ENCODE measurements at places on chromosomes 11 and 22.

GRCh38 chr22:44711690-44712555 lies 9.9 kb downstream of the PRR5 start:
- H3K27me3 ChIP-seq = no peaks in the 10 kb centered on the region
- peak overlapping the region; percentile 95 for H3K27ac ChIP-seq
- H3K36me3 ChIP-seq = peaks cover 9% of the 10 kb centered on the region
- H3K4me3 ChIP-seq = no peak overlapping the region
- no peak for DNase-seq

DNA sequence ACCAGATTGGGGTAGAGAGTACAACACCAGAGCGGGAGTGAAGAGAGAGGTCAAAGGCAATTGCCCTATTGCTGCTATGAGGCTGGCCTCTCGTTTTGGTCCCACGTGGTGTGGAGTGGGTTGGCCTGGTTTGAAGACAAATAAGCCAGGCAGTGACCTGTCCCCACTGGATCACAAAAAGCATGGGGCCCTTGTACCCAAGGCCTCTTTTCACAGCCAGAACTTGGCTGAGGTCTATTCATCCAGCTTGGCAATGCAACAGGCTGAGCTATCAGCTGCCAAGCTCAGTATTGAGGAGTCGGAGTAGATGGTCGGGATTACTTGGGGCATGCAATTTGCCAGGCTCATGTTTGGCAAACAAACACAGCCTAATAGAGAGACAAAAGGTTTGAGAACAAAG lies 19.2 kb upstream of the GALNT18 start:
- no peak for DNase-seq
- no peaks in the 10 kb centered on the region for H3K4me1 ChIP-seq
- no peaks in the 10 kb centered on the region for H3K36me3 ChIP-seq
- H3K27ac ChIP-seq = no peak overlapping the region

DNA sequence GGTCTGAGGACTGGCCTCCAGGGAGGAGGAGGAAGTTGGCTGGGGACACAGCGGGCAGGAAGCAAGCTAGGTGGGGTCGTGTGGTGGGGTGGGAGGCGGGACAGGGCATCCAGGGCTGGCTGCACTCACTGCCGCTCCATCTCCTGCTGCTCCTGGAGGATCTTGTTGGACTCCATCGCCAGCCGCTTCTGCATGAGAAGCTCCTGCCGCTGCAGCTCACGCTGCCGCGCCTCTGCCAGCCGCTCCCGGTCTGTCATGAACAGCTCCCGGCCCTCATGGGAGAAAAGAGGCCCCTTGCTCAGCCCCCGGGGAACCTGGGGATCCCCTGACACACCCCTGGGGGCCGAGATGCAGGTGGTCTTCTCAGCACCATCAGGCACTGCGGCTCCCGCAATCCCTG lies 21.6 kb downstream of the USH1C start:
- no peak overlapping the region for H3K27ac ChIP-seq
- H3K4me1 ChIP-seq = no peaks in the 10 kb centered on the region
- no peak for DNase-seq
- H3K4me3 ChIP-seq = no peak overlapping the region

DNA sequence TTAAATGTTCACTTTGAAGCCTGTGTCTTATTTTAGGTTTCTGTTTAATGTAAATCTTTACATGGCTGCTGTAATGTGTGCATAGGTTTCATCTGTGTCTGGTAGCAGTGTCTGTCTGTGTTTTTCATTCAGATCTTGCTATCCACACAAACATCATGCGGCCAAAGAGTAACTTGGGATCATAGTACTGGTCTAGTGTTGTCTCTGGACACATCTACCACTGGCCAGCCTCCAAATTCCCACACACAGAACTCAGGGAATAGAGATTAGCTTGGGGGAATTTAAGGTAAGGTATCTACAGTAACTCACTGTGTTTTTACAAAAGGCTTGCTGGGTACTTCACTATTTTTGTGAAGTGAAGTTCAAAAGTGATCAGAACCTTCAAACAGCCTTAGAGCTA lies 32.1 kb upstream of the ZNF143 start:
- peaks cover 31% of the 10 kb centered on the region for H3K36me3 ChIP-seq
- H3K4me1 ChIP-seq = no peaks in the 10 kb centered on the region
- H3K27me3 ChIP-seq = no peaks in the 10 kb centered on the region
- DNase-seq = no peak
- H3K27ac ChIP-seq = no peak overlapping the region
- no peak overlapping the region for H3K4me3 ChIP-seq

DNA sequence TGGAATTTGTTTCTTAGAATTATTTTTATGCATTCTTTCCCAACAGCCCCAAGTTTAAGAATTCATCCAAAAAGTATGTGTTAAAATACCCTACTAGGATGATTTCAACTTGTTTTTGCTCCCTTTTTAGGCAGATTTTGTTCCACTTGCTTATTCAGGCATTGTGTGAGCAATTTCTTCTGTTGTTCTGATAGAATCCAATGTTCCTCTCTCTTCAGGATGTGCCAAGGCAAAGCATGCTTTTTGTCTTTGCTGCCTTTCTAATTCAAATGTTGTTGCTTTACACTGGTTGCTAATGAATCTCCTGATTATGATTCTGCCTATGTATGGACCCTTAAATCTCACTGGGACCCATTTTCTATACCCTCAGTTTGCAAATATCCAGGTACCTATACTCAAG lies 131.2 kb upstream of the ARHGAP42 start:
- H3K27me3 ChIP-seq = peaks cover 22% of the 10 kb centered on the region
- no peak for DNase-seq
- no peak overlapping the region for H3K27ac ChIP-seq
- no peaks in the 10 kb centered on the region for H3K4me1 ChIP-seq

- DNase-seq = no peak
- H3K4me1 ChIP-seq = peaks cover 22% of the 10 kb centered on the region
- H3K27me3 ChIP-seq = no peaks in the 10 kb centered on the region
- H3K4me3 ChIP-seq = no peak overlapping the region
- H3K27ac ChIP-seq = peak overlapping the region; percentile 5
Observed at GRCh38 chr22:22578702-22579424, 19.8 kb upstream of the PRAME start.

DNA sequence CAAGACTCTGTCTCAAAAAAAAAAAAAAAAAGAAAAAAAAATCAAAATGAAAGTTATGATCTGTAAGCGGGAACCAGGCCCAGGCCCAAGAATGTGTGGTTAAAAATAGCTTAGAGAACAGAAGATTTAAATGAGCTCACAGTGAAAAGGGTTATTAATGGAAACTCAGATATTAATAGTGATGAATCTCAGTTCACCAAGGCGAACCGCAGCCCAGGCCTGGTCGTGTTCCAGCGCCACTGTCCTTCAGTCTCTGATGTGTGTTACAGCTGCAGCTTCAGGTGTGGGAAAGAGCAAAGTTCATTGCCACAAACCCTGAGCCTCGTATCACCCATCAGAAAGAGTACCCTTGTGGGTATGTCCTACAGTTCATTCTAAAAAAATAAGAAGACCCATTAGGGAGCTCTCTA lies 107.1 kb downstream of the GAB2 start:
- DNase-seq = peak; percentile 41
- peaks cover 34% of the 10 kb centered on the region for H3K4me1 ChIP-seq
- peak overlapping the region; percentile 63 for H3K4me3 ChIP-seq
- H3K27ac ChIP-seq = peak overlapping the region; percentile 79
- H3K27me3 ChIP-seq = no peaks in the 10 kb centered on the region

- peaks cover 28% of the 10 kb centered on the region for H3K36me3 ChIP-seq
- H3K4me3 ChIP-seq = no peak overlapping the region
- DNase-seq = no peak
- H3K27me3 ChIP-seq = no peaks in the 10 kb centered on the region
- H3K27ac ChIP-seq = no peak overlapping the region
Observed at GRCh38 chr11:65021003-65021402, 6.2 kb upstream of the SNX15 start.

- peaks cover 11% of the 10 kb centered on the region for H3K4me1 ChIP-seq
- H3K27me3 ChIP-seq = peaks cover 40% of the 10 kb centered on the region
- H3K36me3 ChIP-seq = no peaks in the 10 kb centered on the region
- DNase-seq = peak; percentile 52
- H3K4me3 ChIP-seq = no peak overlapping the region
Observed at GRCh38 chr22:33923660-33924246, 3.5 kb upstream of the LARGE1 start.

- no peak overlapping the region for H3K4me3 ChIP-seq
- H3K27ac ChIP-seq = no peak overlapping the region
- DNase-seq = no peak
- H3K36me3 ChIP-seq = no peaks in the 10 kb centered on the region
- H3K27me3 ChIP-seq = peaks cover 26% of the 10 kb centered on the region
- H3K4me1 ChIP-seq = peaks cover 12% of the 10 kb centered on the region
Observed at GRCh38 chr22:39568278-39568981, 2.1 kb upstream of the CACNA1I start.

GRCh38 chr11:70040452-70040851 lies 37.7 kb upstream of the ANO1 start:
- H3K4me3 ChIP-seq = no peak overlapping the region
- H3K36me3 ChIP-seq = peaks cover 3% of the 10 kb centered on the region
- no peaks in the 10 kb centered on the region for H3K4me1 ChIP-seq
- no peak overlapping the region for H3K27ac ChIP-seq
- H3K27me3 ChIP-seq = peaks cover 9% of the 10 kb centered on the region
- no peak for DNase-seq

DNA sequence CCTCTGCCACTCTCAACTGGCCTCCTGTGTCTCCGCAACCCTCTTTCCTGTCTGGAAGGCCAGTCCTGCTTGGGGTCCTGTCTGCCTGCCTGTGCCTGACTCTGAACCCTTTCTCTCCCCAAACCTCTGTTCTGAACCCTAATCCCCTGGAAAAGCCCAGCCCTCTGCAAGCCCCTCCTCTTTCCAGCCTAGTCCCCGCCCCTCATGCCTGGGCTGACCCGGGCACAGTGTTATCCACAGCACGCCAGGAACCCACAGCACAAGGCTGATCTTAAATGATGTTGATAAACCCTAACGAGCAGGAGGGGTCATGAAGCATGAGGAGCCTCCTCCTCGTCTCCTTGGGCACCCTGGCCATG lies at the start of gene IFITM10:
TSS of gene IFITM10 (minus strand) at position 115 of the 359 bp plus-strand sequence. CDS start 153 bp downstream, outside the sequence.
- peaks cover 9% of the 10 kb centered on the region for H3K4me1 ChIP-seq
- peaks cover 22% of the 10 kb centered on the region for H3K27me3 ChIP-seq
- no peak for DNase-seq
- H3K36me3 ChIP-seq = peaks cover 25% of the 10 kb centered on the region
- H3K27ac ChIP-seq = peak within 1 kb of the TSS; percentile 39

GRCh38 chr11:47306484-47306844 lies 36.5 kb downstream of the MADD start:
- no peak overlapping the region for H3K27ac ChIP-seq
- no peaks in the 10 kb centered on the region for H3K27me3 ChIP-seq
- peaks cover 5% of the 10 kb centered on the region for H3K4me1 ChIP-seq
- peaks cover 48% of the 10 kb centered on the region for H3K36me3 ChIP-seq
- no peak overlapping the region for H3K4me3 ChIP-seq

GRCh38 chr11:17907046-17907445 lies 105.8 kb downstream of the SERGEF start:
- no peak overlapping the region for H3K4me3 ChIP-seq
- DNase-seq = no peak
- no peak overlapping the region for H3K27ac ChIP-seq
- H3K4me1 ChIP-seq = peaks cover 19% of the 10 kb centered on the region
- peaks cover 20% of the 10 kb centered on the region for H3K36me3 ChIP-seq

GRCh38 chr11:120713296-120713695 lies 201.7 kb downstream of the GRIK4 start:
- peaks cover 9% of the 10 kb centered on the region for H3K4me1 ChIP-seq
- no peaks in the 10 kb centered on the region for H3K36me3 ChIP-seq
- no peak overlapping the region for H3K4me3 ChIP-seq
- DNase-seq = no peak
- peaks cover 27% of the 10 kb centered on the region for H3K27me3 ChIP-seq

DNA sequence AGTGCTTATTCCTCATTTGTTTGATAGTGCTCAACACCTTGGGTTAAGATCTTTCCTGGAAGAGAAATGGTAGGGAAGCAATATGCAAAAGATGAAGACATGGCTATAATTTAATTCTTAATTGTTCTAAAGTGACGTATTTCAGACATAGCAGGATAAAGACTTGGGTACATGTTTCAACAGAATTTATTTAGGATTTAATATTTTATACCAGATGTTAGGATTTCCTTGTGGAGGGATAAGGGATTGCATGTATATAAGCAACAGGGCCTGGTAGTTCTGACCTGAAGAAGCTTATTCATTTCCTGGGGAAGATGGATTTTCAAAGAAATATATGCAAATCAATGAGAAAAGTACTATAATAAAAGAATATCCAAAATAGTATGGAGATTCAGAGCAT lies 163.8 kb downstream of the FAT3 start:
- H3K27me3 ChIP-seq = peaks cover 13% of the 10 kb centered on the region
- DNase-seq = no peak
- no peak overlapping the region for H3K27ac ChIP-seq
- no peaks in the 10 kb centered on the region for H3K36me3 ChIP-seq

- H3K4me3 ChIP-seq = no peak overlapping the region
- no peaks in the 10 kb centered on the region for H3K4me1 ChIP-seq
- H3K27me3 ChIP-seq = peaks cover 23% of the 10 kb centered on the region
- no peaks in the 10 kb centered on the region for H3K36me3 ChIP-seq
- H3K27ac ChIP-seq = no peak overlapping the region
Observed at GRCh38 chr22:29443452-29443851, 5.1 kb downstream of the RFPL1 start.

DNA sequence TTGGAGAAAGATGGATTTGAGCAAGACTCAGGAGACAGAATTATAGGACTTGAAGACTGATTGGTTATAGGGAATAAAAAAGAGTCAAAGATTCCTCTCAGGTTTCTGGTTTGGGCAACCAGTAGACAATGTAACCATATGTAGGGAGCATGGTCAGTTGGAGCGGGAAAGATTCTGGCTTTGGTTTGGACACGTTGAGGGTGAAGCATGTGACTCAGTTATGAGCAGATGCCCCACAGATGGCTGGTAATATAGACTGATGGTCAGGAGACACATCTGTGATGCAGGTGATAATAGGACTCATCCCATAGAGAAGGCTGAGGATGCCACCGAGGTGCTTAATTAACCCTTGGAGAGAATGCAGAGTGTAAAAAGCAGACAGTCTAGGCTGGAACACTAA lies 132.1 kb downstream of the CD44 start:
- no peak overlapping the region for H3K4me3 ChIP-seq
- H3K27me3 ChIP-seq = no peaks in the 10 kb centered on the region
- no peak for DNase-seq
- no peak overlapping the region for H3K27ac ChIP-seq
- H3K4me1 ChIP-seq = peaks cover 62% of the 10 kb centered on the region
- no peaks in the 10 kb centered on the region for H3K36me3 ChIP-seq

- H3K27ac ChIP-seq = no peak within 1 kb of the TSS
- H3K27me3 ChIP-seq = peaks cover 6% of the 10 kb centered on the region
- no peak for DNase-seq
Observed at GRCh38 chr11:122115524-122116379, at the start of gene BLID. Gene BLID, minus strand, starts transcription at chr11:122116215. Its CDS starts 293 bp downstream, at chr11:122115922.

GRCh38 chr22:27620367-27621154 lies 181.0 kb downstream of the MN1 start:
- H3K27ac ChIP-seq = no peak overlapping the region
- H3K4me3 ChIP-seq = no peak overlapping the region
- no peaks in the 10 kb centered on the region for H3K4me1 ChIP-seq

DNA sequence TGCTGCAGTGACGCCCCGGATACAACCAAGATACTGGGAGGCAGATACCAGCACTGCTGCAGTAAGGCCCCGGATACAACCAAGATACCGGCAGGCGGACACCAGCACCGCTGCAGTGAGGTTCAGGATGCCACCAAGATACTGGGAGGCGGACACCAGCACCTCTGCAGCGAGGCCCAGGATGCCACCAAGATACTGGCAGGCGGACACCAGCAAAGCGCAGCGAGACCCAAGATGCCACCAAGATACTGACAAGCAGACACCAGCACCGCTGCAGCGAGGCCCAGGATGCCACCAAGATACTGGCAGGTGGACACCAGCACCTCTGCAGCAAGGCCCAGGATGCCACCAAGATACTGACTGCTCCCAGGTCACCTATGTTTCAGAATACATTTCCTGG lies 225.2 kb downstream of the BRD1 start:
- DNase-seq = no peak
- H3K27ac ChIP-seq = no peak overlapping the region
- H3K36me3 ChIP-seq = peaks cover 35% of the 10 kb centered on the region
- H3K4me1 ChIP-seq = peaks cover 5% of the 10 kb centered on the region
